ENCODE measurements at places on chromosomes 16 and 17. TPM values are rescaled to one million over a fixed set of nuclear protein-coding genes. Genes with fewer than 3 reads are reported as not detected.

The B4GALNT2 gene
- total RNA-seq, result not detected

The NPIPB6 gene
- total RNA-seq, result 2.0 TPM

The CBX8 gene
- 1.2 TPM for total RNA-seq

The ALOX15B gene
- 0.11 TPM for total RNA-seq

The KRT27 gene
- not detected for total RNA-seq

The CDRT15 gene
- not detected for total RNA-seq

The MYL4 gene
- 0.26 TPM for total RNA-seq

GRCh38 chr16:72873853-72874252, 174.1 kb downstream of the ZFHX3 start:
- DNase-seq, result no peak

DNA sequence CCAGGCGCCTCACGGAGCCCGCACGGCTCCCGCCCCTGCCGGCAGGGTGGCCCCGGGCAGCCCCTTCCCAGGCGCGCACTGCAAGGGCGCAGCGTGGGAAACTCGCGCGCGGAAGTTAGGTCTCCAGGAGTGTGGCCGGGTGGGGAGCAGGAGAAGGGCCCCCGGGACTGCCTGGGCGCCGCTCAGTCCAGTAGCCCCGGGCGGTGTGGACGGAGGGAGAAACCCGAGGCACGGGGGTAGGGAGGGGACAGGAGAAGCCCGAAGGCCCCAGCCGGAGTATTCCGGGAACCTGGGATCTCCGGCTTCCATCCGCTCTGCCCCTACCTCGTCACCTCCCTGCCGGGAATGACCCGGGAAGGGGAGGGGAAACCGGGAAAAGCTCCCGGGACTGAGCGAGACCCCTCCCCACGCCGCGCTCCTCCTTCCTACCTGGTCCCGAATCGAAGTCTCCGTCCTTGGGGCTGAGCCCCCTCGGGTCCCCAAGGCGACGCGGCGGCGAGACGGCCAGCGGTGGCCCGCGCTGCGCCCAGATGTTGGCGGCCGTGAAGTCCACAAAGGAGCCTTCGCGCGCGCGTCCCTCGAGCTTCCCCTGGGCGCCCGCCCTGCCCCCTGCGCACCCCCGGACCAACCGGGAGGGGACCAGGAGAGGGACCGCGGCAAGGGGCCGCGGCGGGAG, 418 bp downstream of the SOCS3 start:
- peak; percentile 52 for DNase-seq

DNA sequence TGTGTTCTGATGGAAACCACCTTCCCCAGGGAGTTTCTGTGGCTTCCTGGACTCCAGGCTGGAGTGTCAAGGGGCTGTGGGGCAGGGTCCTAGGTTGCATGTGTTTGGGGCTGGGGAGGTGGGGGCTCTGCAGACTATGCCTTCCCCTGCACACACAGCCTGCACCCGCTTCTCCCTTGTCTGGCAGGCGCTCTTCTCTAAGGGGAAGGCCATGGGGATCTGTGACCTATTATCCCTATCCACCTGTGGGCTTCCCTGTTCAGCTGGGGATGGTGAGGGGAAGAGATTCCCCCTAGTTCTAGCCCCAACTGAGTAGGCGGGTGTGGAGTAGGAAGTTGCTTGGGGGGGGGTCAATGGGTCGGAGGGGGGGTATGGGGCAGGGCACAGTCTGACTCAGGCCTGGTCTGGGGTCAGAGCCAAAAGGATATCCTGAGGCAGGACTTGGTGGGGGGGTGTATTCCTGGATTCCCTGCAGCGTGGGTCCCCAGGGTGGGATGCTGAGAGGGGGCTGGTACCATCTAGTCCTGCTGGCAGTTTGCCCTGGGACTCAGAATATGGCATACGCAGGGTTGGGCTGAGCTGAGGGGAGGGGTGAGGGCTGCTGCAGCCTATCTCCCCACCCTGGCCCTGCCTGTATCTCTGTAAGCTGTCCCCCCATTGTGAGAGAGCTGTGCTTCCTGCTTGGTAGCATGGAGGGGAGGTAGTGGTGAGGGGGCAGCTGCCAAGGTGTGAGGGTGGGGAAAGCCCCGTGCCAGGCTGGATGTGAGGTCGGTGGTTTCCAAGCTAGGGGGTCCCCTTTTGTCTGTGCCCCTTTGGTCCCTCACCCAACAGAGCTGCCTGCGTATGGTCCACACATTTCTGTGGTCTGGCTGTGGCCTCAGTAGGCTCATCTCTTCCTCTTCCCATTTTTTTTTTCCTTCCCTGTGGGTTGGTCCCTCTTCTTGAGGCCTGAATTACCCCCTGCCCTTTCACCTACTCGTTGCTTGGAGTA, 14.7 kb downstream of the RARA start:
- DNase-seq, result no peak

GRCh38 chr17:46894476-46895151, 28.3 kb upstream of the GOSR2 start:
- peak; percentile 70 for DNase-seq

- peak; percentile 31 for DNase-seq
Observed at GRCh38 chr16:31083556-31083955, 5.2 kb downstream of the PRSS53 start.

DNA sequence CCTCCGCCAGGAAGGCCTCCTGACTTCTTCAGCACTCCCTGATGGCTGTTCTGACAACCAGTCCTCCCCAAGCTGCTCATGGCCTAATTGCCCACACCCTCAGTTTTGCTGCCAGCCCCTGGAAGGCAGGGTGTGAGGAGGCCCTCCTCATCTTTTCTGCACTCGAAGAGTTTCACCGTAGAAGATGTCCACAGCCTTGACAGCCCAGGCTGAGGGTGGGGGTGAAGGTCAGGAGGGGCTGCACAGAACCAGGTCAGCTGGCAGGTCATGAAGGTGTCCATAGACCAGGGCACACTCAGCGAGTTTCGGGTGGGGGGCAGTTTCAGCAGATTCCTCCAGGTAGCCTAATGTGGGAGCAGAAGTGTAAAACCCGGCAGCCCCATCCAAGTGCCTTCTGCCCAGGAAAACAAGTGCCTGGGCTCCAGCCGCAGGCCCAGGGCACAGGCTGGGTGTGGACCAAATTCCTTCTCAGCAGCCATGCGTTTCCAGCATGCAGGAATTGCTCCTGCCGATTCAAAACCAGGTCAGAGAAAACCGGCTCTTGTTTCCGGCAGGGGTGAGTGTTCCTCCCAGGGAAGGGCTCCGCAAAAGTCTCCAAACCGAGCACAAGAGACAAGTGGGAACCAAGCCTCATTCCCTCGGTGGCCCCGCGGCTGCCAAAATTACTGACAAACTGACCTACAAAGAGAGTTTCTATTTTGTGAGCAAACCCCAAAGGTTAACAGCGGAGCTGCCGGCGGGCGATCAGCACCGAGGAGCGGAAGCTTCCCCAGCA, 228.8 kb downstream of the C16orf78 start:
- DNase-seq, result peak; percentile 33

DNA sequence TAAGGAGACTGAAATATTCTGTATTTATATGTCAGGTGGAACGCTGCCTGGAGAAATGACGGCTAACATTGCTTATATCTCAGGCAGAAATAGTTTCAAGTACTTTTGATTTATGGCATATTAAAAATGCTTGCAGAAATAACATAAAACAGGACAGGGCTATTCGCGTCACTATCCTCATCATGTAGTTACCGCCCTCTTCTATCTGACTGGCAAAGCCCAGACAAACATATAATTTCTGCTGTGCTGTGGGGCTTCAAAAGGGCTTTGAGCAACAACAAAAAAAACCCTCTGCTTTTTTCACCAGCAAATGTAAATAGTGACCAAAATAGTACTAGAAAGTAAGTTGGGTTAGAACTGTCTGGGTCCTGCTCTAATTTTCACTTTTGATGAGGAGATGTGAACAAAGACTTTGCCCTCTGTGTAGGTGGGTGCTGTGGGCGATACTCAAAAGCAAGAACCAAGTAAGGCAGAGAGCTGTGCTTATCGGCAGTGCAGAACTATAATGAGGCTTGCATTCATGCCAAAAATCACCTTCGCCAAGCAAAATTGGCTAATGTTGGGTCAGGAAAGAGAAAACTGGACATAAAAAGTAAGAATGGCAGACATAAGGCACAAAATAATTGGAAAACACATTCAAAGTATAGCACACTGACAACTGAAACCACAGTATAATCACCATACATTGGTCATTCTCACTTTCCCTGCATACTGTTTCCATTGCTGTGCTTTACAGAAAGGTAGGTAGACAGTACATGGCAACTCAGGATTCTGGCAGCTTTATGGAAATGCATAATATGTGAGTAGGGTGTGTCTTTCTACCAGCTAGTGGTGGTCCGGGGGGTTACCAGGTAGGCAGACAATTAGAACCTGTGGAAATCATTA, 151.2 kb upstream of the AXIN2 start:
- no peak for DNase-seq

GRCh38 chr17:33968350-33969044, 286.6 kb upstream of the CCL2 start:
- DNase-seq, result peak; percentile 50

- peak; percentile 94 for DNase-seq
Observed at GRCh38 chr16:68529931-68530701, 9.0 kb upstream of the ZFP90 start.

DNA sequence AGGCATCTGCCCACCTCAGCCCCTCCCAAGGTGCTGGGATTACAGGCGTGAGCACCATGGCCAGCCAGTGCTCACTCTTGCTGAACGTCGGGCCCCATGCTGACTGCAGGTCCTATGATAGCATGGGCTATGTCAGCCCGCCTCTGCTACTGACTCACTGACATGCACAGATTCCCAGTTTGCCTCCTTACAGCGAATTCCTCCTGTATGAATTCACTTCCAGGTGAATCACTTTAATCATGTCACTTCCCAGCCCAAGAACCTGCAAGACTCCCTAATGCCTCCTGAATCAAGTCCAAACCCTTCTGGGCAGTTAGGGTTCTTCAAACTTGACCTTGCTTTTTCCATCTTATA, 16.1 kb upstream of the UBTF start:
- DNase-seq, result no peak

DNA sequence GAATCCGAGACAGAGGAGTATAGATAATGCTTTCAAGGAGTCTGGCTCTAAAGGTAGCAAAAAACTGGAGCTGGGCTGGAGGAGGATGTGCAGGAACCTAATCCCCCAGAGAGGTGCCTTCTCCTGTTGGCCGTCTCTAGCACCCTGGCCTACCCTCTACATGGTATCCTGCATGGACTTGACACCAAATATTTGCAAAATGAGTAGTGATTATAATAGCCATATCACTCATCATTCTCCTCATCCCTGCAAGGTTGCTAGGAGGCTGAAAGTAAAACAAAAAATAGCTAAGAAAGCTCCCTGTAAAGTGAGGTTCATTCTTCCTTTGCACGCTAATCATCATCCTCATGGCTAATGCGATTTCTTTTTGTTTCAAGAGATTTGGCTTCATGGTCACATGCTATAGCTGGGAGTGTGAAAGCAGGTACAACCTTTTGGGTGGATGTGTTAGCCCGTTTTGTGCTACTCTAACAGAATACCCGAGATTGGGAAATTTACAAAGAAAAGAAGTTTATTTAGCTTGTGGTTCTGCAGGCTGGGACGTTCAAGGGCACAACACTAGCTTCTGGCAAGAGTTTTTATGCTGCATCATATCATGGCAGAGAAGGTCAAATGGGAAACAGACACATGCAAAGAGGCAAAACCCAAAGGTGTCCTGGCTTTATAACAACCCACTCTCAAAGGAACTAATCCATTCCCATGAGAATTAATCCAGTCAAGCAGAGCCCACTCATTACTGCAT, 27.1 kb upstream of the CIITA start:
- no peak for DNase-seq

GRCh38 chr17:19705771-19706770, 10.3 kb downstream of the SLC47A2 start:
- peak; percentile 37 for DNase-seq

GRCh38 chr17:7060165-7060891, 16.4 kb upstream of the SLC16A11 start:
- DNase-seq, result no peak
